ENCODE measurements at places on chromosomes 1 and 21.

- no peak for DNase-seq
These were observed 7.4 kb upstream of the RGS2 start for GRCh38 chr1:192801451-192801850.

DNA sequence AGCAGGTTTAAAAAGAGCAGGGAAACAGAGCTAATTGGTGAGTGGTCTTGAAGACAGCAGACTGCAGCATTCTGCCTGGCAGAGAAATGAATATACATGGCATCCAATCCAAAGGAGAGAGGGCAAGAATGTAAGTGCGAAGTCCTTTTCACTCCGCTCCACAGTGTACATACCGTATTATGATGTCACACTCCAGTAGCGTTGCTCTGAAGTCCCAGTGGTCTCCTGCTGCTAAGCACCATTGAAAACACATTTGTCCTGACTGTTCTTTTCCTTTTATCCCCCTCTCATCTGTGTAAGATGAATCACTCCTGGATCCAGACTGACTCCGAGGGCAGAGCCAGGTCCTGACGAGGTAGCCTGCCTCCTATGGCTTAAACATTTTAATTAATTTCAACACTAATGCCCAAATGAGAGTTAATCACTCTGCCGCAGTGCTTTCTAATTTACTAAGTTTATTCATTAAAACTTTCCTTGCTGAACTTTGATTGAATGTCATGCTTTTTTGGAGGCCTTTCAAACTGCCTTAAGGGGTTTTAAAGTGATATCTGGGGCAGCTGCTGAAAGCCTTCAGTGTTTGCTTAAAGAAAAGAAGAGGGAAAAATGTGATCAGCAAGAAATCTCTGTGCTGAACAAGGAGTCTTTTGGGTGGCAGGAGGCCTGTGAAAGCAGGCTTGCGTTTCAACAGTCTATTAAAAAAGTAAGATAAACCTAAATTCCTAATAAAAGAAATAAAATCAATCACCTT, 227.2 kb downstream of the ATG4C start:
- no peak for DNase-seq

DNA sequence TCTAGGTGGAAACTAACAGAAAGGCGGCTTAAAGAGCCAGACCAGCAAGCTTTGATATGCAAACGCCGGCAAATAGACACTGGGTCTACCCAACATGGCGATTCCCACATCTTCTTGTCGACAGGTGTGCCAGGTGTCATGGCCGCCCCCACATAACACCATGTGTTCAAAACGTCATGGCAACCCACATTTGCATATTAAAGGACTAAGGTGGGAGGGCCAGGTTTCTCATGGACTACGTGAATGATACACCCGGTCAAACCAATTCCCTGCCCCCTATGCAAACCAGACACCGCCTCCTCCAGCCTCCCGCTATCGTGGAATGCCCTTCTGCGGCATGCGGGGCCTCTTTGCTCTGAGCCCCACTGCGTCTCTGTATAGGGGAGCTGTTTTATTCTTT, 41.3 kb downstream of the ICOSLG start:
- no peak for DNase-seq

DNA sequence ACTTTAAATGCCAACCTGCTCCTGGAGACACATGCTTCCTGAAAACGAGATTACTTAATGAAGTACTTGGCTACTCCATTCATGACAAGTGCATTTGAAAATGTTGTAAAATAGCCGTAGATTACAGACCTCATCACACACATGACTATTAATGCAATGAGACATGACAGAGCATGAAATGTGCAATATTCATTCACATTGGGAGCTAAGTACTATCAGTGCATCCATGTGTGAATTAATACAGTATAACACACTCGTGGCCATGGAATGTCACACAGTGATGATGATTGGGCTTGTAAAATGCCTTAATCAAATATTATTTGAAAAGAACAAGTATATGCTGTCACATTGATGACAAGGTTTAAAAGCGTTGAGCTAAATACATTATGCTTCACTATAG, 407.0 kb downstream of the AMY1C start:
- DNase-seq = no peak

- DNase-seq = no peak
These were observed 2.8 kb downstream of the ABCG1 start for GRCh38 chr21:42221581-42222345.

GRCh38 chr1:55064861-55065263, 25.5 kb downstream of the PCSK9 start:
- DNase-seq = no peak

GRCh38 chr1:166330096-166330495, 163.3 kb upstream of the FAM78B start:
- no peak for DNase-seq

DNA sequence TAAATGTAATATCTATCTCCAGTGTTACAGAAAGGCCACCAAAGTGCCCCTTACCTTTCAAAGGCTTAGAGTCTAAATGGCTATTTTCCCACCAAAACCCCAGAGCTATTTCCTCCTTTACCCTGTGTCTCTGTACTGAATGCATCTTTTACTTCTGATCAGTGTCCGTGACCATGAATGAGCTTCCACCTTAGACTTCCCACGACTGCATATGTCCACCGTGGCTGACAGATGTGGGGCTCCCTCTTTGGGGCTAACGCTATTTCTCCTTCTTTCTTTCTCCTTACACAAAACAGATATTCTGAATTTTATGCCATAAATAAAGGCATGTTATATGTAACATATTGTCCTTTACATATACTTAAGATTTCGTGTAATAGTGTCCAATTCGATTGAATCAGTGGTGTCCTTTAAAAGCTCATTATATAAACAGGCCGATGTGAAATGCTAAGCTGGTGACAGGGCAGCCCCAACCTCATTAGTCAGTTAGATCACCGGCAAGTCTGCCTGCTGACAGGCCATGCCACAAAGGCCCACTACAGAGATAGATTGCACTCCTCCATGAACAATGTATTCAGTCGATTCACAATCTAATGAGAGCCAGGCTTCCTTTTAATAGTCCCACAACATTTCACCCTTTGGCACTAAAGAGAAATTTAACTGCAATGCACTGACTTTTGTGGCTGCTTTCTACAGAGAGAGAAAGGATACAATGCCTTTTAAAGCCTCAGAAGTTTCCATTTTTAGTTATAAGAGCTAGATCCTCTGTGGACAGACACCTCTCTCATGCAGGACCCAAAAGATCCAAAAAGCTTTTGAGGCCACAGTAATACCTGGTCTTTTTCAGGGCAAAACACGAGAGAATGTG, 297.9 kb downstream of the PCP4 start:
- DNase-seq = no peak

DNA sequence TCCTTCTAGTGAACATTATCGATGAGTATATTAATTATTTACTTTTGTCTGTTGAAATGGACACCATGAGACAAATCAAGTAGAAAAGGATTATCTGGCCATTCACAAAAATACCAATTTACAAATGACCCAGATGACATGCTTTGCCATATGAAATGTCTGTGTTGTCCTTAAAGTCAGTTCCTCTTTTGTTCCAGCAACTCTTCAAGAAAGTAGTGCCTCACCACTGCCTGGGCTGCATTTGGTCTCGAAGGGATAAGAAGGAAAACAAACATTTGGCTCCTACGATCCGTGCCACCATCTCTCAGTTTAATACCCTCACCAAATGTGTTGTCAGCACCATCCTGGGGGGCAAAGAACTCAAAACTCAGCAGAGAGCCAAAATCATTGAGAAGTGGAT, 79.6 kb downstream of the RGL1 start:
- no peak for DNase-seq

DNA sequence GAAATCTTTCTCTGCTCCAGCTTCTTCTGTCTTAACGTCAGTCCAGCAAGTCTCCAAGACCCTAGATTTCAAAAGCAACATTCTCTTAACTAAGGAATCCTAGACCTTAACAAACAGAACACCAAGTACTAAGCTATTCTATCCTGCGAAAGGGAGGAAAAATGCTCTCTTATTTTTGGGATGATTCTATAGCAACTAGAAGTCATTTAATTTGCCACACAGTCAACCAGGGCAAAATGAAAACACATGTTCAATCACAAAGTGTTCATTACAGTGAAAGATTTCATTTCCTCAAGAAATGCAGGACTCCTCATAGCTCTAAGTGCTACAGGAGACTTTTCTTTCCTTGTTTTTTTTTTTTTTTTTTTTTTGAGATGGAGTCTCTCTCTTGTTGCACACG, 36.2 kb upstream of the DOCK7 start:
- DNase-seq = no peak

DNA sequence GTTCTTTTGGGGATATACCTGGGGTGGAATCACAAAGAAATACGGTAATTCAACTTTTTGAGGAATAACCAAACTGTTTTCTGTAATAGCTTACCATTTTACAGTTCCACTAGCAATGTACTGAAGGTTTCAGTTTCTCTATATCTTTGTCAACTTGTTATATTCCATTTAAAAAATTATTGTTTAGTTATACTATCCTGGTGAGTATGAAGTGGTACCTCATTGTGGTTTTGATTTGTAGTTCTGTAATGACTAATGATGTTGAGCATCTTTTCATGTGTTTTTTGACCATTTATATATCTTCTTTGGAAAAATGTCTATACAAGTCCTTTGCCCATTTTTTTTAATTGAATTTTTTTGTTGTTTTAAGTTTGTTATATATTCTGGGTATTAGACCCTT, 39.4 kb downstream of the MAST2 start:
- no peak for DNase-seq

DNA sequence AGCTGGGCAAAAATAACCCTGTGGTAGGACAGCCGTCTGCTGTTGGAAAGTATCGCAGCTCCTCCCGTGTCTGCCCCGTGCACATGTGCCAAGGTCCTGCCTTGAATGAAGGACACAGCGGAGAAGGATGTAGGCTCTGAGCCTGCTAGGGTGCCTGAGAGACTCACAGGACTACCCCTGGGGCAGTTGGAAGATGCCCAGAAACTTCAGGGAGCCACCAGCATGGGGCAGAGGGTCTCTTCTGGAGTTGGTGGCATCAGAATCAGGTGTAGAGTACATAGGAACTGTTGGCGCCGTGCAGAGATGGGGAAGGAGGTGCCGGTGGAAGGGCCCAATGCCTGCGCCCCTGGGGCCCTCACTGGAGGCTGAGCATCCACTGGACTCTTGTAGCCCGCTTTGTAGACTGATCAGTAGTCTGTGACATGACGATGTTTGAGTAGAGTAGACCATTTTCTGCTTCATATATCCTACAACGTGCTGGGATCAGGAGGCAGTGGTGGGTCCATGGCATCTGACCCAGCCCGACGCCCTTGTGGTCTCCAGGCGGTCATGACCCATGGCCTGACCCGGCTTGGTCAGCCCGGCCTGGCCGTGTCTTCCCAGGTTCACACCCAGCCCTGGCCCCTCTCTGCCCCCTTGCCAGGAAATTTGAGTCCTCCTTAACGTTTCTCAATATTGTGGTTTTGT, 5.3 kb upstream of the C1orf174 start:
- no peak for DNase-seq
